ENCODE measurements at places on chromosomes 1 and 21.

DNA sequence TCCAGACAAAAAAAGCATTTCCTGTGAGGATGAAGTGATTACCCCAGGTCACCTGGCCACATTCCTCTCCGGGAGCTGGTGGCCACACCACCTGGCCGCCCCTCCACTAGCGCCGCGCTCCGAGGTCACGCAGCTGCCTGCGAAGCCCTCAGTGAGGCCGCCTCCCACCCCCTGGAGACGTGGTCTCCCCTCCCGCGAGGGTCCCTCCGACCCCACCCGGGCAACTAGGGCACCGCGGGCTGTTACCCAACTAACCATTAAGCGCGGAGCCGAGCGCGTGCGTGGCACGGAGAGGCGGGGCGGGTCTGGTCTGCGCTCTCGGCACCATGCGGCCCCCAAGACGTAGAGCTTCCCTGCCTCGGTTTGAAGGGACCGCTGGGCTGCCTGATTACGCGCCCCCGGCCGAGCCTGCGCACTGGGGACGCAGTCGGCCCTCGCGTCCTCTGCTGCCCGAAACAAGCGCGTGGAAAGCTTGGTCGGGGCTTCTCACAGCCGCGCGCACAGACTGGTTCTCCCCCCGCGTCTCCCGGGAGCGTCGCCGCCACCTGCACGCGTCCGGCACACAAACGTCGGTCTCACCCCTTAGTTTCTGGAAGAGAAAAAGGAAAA, 106.5 kb downstream of the SLC16A1 start:
- DNase-seq: no peak

GRCh38 chr1:115729756-115730155, 38.8 kb downstream of the CASQ2 start:
- DNase-seq: no peak

DNA sequence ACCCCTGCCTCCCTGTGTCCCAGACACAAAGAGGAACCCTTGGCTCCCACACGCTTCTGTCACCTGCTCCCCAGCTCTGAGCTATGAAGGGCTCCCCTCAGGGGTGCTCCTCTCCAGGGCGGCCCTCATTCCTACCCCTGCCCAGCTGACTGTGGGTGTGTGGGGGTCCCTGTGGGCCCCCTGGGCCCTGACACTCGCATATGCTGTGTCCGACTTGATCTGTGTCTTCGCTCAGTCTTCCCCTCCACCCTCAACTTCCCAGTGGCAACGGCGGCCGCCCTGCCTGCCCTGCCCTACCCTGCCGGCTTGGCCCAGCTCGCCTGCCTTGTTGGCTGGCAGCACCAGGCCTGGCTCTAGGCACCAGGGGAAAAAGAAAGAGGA, 1.2 kb downstream of the KCNQ4 start:
- DNase-seq: no peak

DNA sequence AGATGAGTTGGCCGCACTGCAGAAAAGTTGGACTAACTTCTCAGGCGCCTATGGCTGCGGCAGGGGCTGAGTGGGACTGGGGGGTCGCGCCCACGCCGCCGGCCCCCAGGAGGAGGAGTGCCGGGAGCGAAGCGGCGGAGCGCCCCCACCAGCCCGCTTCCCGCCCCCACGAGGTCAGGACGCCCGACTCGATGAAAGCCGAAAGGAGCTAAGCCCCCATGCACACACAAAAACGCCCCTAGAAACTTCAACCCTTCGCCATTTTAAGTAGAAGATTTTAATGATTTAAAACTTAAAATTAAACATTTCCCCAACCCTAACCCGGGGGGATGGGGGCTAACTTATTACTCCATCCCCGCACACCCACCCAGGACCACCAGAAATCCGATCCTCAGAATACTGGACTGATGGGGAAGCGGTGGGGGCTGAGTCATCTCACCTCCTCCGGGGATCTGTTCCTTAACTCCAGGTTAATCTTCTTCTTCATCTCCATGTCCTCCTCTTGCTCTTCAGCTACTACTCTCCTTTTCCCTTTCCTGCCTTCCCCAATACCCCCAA, 539 bp downstream of the ANP32E start:
- DNase-seq: peak; percentile 43

GRCh38 chr1:25017436-25018109, 87.5 kb upstream of the RUNX3 start:
- DNase-seq: no peak

- DNase-seq: no peak
Measured at GRCh38 chr1:7501084-7501491, 270.0 kb upstream of the VAMP3 start.

DNA sequence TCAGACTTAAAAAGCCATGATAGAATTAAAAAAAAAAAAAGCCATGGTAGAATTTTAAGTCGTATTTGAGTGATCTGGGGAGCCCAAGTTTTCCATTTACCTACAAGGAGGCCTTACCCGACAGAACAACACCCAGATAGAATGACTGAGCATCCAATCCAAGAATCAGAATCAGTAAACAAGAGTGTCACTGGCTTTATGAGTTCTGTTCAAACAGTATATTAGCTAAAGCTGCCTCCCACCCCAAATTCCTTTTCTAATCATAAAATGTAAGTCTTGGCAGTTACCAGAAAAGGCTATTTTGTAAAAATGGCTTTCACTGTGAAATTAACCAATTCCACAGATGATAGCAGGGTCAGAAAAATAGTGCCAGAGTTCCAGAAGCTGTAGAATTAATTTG, 1.2 kb downstream of the GTF2B start:
- no peak for DNase-seq

GRCh38 chr1:89382479-89382878, 18.6 kb downstream of the GBP6 start:
- no peak for DNase-seq

- no peak for DNase-seq
Measured at GRCh38 chr1:80531182-80531581, 1269.6 kb upstream of the ADGRL2 start.

GRCh38 chr1:31426249-31426922, 13.4 kb downstream of the SERINC2 start:
- no peak for DNase-seq

GRCh38 chr1:228647523-228648444, 87.5 kb upstream of the RHOU start:
- peak; percentile 17 for DNase-seq

- no peak for DNase-seq
Measured at GRCh38 chr1:208421486-208421885, 177.3 kb upstream of the PLXNA2 start.

DNA sequence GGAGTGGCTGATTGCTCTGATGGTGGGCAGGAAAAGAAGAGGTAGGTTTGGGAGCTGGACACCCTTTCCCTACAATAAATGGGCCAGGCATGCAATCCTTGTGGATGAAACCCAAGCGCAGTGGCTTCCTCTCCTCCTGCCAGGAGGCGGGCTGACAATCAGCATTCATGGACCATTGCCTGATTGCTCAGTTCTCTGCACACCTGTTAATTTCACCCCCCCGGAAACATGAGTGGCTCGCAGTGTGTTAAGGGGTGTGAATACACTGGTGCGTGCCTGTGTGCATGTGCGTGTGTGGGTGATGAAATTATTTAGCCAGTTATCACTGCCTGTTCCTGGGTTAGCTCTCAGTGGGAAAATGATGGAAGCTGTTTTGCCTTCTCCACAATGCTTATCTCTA, 310.7 kb downstream of the PCP4 start:
- no peak for DNase-seq

DNA sequence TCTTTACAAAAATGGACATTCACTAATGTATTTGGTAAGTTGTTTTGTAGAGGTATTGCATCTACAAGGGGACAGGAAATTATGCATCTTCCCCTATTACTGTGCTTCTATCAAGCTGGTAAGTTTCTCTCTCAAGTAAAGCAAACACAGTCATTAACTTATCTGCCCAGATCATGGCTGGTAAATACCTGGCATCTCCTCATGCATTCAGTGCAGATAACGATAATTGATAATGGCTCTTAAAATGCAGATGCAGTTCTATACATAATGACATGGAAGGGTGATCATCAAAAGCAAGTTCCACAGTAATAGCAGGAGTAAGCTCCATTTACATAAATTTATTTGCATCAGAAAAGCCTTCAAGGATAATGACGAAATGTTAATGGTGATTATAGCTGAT, 122.4 kb downstream of the SIPA1L2 start:
- DNase-seq: no peak

DNA sequence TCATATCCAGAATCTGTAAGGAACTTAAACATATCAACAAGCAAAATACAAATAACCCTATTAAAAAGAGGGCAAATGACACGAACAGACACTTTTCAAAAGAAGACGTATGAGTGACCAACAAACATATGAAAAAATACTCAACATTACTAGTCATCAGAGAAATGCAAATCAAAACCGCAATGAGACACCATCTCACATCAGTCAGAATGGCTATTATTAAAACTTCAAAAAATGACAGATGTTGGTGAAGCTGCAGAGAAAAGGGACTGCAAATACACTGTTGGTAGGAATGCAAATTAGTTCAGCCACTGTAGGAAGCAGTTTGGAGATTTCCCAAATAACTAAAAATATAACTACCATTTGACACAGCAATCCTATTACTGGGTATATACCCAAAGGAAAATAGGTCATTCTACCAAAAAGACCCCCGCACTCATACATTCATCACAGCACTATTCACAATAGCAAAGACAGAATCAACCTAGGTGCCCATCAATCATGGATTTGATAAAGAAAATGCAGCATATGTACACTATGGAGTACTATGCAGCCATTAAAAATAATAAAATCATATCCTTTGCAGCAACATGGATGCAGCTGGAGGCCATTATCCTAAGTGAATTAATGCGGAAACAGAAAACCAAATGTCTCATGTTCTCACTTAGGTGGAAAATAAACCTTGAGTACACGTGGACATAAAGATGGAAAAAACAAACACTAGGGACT, 230.1 kb upstream of the RAB4A start:
- no peak for DNase-seq

DNA sequence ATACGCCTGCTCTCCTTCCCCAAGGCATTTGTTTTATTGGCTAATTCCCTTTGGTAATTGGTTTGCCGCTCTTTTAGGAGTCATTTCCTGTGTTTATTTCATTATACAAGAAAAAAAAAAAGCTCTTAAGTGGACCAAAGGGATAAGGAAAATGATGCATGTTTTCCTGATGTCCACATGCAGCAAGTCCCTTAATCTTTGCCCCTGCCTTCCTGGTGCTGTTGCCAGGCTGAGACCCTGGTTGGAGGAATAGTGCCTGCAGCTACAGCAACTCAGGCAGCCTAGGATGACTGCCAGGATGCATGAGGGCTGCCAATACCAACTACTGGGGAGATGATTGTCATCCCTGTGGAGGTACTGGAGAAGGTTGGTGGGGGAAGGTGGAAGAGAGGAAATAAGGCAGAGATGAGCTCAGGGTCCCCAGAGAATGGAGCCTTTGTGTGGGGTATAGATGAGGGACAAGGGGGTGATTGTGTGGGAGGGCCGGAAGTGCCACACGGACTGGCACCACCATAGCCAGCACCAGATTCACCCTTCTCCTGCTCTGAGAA, 6.1 kb upstream of the GATAD2B start:
- no peak for DNase-seq

DNA sequence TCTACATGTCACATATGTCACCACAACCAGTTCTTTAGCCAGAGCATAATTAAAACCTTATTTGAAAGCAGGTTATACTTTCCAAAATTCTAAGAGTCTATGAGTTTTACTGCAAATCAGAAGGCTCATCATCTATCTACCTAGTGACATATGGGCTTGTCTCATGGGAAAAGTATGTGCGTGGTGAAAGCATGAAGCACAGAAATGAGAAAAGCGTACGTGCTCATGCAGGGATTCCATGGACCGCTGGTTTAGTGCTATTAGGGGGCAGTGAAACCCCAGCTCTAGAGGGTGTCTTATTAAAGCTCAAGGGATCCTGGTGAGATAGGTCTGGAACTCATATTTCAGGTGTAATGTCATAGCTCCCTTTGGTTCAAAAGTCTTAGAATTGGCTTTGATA, 50.2 kb downstream of the FAM163A start:
- no peak for DNase-seq

DNA sequence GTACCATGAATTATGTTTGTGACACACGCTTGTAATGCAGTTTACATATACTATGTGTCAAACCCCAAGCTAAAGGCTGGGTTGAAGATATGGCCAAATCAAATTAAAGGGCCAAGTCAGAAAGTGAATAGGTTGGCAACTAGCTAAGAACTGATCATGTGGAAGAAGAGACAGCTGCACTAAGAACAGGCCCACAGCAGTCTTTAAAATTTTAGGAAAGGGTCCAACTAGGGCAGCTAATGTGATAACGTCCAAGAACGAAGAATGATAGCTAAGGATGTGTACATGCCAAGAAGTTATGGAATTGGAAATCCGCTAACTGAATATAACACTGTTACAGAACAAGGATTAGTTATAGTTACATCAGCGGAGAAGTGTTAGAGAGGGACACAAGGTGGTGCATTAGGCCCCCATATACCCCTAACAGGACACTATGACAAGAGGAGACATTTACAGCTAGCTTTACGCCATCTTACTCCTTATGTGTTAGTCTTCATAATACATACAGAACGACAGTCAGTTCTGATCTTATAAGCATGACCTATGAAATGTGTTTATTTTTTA, 6.5 kb upstream of the RNF2 start:
- DNase-seq: no peak

GRCh38 chr1:153553096-153553495, 4.0 kb upstream of the S100A3 start:
- DNase-seq: no peak

GRCh38 chr1:34896612-34897011, 32.8 kb downstream of the DLGAP3 start:
- DNase-seq: no peak

DNA sequence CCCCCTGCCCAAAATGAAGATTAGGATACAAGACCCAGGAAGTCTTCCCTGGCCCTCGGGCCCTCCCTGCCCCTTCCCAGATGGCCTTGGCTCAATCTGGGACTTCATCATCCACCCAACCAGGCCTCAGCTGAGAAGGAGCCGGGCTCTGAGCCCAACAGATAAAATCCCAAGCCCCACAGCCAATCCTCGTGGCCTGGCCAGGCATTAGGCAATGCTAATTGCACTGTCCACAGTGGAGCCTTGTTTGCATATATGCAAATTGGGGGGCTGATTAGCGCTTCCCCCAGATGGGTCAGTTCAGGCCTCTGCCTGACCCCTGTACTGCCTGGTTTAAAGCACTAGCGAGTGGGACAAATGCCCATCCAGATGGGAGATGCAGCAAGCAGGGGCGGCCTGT, 34.9 kb downstream of the IGSF21 start:
- DNase-seq: no peak
